Activated CD8-positive, alpha-beta memory T cell treated with anti-CD3 and anti-CD28 coated beads, Interleukin-2, amount 50 U/mL, for 4 hours (primary cell): ENCODE measurements at places on chromosomes 2 and 18.

DNA sequence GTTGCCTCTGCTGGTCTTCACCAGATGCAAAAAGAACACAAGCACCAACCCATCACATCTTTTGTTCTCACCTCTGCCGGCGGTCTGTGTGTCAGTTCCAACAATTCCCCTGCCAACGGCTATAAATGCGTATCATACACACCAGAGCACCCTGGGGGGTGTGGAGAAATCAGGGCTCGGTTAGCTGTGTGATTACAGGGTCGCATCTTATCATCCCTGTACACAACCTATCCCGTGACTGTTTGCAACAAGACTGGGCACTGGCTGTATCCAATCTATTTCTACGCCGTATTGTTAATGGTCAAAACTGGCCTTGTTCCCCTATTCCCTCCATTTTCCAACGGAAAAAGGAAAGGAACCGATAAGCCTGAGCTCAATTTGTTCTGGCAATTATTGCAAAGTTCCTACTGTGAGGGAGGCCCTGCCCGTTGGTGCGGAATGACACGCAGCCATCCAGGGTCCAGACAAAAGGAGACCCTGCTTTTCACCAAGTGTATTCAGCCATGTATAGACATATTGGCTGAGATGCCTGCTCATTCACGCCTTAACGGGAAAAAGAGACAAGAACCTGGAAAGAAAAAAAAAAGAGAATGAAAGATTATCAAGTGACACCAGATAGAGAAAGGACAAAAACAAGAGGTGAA lies 136.9 kb downstream of the CDH20 start:
- no peak for DNase-seq

DNA sequence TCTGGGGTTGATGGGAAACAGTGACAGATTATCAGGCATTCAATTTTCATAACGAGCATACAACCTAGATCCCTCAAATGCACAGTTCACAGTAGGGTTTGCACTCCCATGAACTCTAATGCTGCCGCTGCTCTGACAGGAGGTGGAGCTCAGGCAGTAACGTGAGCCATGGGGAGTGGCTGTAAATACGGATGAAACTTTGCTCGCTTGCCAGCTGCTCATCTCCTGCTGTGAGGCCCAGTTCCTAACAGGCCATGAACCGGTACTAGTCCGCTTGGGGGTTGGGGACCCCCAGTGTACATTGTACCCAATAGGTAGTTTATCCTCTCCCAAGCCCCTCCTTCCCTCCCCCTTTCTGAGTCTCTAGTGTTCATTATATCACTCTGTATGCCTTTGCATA lies 94.6 kb downstream of the PTH2R start:
- no peak for DNase-seq

DNA sequence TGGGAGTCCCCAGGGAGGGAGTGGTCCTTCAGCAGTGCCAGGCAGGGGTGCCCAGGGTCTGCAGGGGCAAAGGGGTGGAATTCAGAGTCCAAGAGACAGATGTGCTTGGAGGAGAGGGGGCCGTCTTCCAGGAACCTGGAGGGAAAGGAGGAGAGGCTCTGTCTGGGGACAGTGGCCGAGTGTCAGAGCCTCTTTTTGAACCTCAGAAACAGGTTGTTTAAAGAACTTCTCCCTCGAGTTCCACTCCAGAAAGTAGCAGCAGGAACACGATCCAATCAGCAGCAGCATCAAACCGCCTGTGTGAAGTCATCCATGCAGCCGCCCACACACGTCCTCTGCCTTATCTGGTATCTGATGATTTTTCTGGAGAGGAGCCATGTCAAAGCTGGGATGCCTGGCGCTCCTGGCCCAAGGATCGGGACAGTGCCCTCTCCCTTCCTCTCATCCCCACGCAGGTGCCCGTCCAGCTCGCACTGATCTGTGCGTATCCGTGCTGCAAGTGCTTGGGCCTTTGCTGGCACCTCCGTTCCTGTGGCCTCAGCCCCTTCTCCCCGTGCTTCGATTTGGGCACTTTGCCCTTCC lies 205.1 kb downstream of the NDUFA10 start:
- DNase-seq, result no peak

- no peak for DNase-seq
These were observed 4.3 kb upstream of the SNTG2 start for GRCh38 chr2:946073-946948.

GRCh38 chr2:205802065-205802464 lies 119.8 kb downstream of the NRP2 start:
- no peak for DNase-seq

GRCh38 chr2:73050121-73050545 lies 21.4 kb downstream of the SFXN5 start:
- DNase-seq, result no peak

DNA sequence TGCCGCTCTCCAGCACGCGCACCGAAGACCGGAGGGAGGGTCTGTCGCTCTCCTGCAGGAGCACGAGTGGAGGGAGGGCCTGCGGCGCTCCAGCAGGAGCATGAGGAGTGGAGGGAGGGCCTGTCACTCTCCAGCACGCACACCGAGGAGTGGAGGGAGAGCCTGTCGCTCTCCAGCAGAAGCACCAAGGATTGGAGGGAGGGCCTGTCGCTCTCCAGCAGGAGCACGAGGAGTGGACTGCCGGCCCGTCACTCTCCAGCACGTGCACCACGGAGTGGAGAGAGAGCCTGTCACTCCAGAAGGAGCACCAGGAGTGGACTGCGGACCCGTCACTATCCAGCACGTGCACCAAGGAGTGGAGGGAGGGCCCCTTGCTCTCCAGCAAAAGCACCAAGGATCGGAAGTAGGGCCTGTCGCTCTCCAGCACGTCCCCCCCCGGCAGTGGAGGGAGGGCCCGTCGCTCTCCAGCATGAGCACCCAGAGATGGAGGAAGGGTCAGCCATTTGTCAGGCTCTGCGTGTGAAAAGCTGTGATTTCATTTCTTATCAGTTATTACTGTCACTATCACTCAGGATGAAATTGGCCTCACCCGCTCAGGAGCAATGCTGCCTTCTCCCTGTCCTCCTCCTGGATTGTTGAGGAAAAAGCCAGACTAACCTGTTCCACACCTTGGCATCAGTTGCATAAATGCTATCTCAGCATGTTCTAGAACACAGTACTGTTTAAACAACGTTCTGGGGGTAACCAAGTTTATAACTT lies 35.9 kb downstream of the ADI1 start:
- no peak for DNase-seq

GRCh38 chr2:18209934-18210639 lies 331.6 kb downstream of the KCNS3 start:
- DNase-seq, result no peak

GRCh38 chr2:48600204-48600813 lies 17.3 kb upstream of the GTF2A1L start:
- no peak for DNase-seq

DNA sequence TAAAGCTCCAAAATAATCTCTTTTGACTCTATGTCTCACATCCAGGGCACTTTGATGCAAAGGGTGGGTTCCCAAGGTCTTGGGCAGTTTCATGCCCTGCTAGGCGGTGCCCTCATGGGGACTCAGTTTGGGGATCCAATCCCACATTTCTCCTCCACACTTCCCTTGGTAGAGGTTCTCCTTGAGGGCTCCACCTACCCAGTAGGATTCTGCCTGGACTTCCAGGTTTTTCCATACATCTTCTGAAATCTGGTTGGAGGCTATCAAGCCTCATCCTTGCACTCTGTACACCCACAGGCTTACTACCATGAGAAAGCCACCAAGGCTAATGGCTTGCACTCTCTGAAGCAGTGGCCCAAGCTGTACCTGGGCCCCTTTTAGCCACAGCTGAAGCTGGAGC lies 49.8 kb upstream of the ERMN start:
- no peak for DNase-seq

DNA sequence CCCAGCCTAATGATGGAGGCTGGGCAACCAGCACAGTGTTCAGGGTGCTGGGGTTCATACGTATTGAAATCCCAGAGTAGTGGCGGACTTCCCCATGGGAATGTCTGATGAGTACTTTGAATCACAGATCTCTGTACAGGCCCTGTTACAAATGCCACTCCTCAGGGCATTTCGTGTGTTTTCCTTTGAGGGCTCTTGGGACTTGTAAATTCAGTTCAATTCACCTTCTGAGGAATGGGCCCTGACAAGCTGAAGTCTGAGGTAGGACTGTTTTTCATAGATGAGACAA lies 288 bp upstream of the RDH14 start:
- DNase-seq, result no peak

DNA sequence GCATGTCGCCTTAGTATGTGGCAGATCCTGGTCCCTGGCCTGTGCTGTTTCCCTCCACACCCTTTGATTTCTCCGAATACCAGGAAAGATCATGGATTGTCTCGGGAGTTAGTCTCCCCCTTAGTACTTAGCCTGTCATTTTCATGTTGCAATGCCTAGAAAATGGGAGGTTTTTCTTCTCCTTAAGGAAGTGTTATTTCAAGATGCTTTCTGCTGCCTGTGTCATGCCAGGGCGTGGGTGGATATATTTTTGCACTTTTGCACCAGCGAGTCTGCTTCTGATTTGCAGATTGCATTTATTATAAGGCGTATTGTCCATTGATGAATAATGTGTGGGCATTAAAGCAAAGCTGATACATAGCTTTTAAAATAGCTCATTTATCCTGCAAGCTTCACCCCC lies 223.5 kb downstream of the NEDD4L start:
- no peak for DNase-seq

DNA sequence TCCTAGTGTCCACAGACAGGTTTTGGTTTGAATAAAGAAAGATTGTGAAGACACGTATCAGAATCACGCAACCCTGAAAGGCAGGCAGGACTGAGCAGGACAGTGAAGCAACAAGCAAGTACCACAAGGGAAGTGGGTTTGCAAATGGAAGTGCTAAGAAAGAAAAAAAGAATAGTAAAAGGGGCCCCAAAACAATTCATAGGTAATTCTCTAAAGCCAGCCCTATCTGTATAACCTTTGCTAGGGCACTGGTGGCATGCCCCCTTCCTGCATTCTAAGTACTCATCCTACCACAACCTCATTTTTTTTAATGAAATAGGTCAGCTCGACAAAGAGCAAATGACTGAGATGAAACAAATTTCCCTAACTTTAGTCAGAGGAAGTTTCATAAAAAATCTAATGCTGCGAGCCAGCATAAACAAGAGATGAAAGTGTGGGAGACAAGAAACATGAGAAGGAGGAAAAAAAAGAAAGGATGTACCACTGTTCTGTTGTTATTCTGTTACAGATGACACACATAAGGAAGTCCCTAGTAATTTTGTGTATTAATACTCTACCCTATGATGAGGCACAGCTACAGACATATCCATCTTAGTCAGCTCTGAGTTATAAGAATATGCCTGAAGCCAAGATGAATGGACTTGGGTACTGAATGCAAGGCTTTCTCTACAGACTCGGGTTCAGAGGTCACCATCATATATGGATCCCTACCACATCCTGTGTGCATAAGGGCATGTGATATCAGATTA lies 32.2 kb downstream of the IKZF2 start:
- DNase-seq, result peak; percentile 19

DNA sequence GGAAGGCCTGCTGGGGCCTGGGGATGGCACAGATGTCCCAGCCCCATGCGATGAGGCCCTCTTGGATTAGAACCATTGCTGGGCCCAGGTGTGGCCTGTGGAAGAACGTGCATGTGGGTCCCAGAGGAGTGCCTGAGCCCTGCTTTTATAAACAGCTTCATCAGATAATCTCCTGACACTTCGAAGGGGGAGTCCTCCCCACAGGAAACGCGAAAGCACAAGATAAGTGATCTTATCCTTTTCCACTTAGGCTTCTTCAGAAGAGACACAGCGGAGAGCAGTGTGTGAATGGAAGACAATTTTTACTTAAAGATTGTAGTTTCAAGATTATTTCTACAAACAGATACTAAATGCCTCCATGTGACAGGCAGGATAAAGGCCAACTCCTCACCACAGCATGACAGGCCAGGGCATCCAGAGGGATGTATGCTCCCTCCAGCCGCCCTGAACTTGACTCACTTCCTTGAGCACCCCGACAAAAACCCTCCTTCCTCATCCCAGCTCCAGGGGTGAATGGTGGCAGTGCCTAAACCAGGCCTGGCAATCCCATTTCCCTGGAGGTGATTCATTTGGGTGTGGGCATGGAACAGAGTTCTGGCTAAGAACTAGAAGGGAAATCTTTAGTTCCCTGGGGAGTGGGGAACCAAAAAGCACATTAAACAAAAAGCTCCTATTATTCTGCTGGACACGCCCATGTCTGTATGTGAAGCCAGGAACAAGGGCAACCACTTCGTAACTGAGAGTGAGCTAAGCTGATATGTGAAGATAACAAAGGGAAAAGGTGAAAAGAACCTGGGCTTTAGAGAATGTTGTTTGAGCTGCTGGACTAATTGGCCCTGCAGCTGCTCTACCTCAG lies 56.2 kb upstream of the TMEM163 start:
- DNase-seq, result no peak

DNA sequence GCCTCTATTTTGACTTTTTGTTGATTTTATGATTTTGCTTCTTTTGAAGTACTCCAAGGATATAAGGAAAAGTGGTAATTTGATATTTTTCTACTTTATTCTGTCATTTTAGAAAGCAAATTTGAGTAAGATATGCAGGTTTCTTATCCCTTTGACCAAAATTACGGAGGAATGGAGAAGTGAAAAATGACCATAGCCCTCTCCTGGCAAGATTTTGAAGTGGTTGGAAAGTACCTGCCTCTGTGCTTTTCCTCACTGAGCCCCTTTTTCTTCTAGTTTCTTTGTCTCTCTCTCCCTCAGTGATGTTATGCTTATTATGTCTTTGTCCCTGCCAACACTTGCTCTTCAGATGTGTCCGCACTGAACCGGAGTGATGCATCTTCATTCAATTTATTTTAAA lies 898.1 kb downstream of the EPHA4 start:
- DNase-seq, result no peak

DNA sequence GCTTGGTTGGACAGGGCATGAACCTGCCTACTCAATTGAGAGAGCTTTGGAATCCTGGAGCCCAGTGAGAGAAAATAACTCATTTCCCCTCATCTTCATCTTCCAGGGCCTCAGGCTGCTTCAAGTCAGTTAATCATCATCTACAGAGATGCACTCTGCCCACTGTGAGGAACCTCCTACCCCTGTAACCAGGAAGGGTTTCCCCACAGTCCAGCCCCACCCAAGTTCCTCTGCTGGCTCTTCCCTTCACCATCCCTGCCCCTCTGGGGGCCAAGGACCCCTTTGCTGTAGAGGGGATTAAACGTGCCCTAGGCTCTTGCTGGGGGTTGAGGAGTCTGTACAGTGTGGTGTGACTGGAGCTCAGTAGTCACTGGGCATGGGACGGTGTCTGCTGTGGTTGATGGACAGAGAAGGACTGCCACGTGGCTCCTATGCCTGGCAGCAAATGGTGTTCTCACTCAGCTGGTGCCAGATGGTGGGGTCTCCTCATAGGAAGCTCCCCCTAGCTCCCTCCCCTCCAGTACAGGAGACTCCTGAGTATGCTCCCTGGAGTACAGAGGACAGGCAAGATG lies 29.5 kb upstream of the LGALSL start:
- no peak for DNase-seq
